ENCODE measurements at places on chromosomes 5 and 9. TPM values are rescaled to one million over a fixed set of nuclear protein-coding genes. Genes with fewer than 3 reads are reported as not detected.

DNA sequence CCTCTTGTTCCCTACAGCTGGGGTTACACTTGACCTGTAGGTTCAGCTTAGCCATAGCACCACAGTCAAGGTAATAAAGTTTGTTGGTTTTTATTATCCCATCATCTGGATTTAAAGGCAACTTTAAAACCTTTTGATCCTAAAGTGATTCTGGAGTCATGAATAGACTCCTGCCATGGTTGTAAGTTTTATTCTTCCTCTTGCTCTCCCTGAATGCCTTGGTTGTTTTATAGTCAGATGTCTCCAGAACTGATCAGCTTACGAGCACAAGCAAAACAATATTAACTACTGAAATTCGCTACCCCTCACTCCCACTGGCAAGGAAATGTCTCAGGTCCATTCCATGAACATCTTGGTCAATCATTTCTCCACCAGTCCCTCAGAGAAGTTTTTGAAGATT is 1328.6 kb downstream of the PTPRD start:
- no peak for DNase-seq

GRCh38 chr9:36141288-36141687 is 4.8 kb downstream of the GLIPR2 start:
- no peak for DNase-seq

- no peak for DNase-seq
Measured at GRCh38 chr9:108219664-108220063, 636.1 kb downstream of the ACTL7B start.

GRCh38 chr9:126564716-126565115 is 49.0 kb upstream of the LMX1B start:
- DNase-seq: no peak

GRCh38 chr5:137091472-137091871 is 407.7 kb downstream of the SPOCK1 start:
- DNase-seq: no peak

DNA sequence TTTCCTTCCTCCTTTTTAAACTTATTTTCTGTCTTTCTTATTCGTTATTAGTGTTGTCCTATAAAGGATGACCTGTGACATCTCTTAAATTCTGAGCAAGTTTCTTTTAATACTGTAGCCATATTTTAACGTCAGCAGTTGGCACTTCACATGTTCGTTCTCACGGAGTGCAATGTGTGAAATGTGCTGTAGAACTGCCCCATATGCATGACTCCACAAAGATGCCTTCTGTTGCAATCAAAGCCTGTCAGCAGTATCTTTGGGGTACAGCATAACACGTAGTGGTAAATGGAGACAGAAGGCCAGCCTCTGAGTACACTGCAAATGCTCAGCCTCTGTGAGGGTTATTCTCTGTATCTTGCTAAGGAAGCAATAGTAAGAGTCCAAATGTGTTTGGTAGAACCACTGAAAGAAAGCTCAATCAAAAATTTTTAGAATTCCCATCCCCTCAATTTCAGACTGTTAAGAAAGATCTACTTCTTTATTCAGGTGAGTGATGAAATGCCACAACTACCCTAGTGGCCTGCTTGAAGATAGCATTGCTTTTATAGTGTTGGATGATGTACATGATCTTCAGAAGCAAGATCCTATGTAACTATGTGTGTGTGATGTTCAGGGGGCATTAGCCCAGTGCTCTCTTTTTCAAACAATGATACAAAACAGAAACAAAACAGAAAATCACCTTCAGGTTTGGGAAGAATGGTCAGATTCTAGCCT is 277.7 kb downstream of the TMEM167A start:
- no peak for DNase-seq

DNA sequence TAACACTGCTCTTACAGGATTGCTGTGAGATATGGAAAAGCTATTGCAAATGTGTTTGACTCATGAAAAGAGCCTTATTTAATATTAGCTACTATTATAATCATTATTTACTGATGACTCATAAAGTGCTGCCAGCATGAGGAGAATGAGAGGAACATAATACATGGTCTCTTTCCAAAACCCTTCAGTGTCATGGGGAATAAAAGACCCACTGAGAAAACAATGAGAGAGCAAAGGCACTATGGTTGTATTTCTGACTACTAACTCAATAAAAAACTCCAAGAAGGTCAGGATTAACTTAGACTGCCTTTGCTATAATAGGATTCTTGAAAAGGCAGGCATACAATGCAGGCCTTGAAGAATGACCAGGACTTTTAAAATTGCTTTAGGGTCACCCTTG is 633.5 kb downstream of the DTWD2 start:
- DNase-seq: no peak

- no peak for DNase-seq
Measured at GRCh38 chr5:172266676-172267092, 16.9 kb downstream of the UBTD2 start.

- no peak for DNase-seq
Measured at GRCh38 chr5:125083981-125084380, 337.5 kb upstream of the ZNF608 start.

DNA sequence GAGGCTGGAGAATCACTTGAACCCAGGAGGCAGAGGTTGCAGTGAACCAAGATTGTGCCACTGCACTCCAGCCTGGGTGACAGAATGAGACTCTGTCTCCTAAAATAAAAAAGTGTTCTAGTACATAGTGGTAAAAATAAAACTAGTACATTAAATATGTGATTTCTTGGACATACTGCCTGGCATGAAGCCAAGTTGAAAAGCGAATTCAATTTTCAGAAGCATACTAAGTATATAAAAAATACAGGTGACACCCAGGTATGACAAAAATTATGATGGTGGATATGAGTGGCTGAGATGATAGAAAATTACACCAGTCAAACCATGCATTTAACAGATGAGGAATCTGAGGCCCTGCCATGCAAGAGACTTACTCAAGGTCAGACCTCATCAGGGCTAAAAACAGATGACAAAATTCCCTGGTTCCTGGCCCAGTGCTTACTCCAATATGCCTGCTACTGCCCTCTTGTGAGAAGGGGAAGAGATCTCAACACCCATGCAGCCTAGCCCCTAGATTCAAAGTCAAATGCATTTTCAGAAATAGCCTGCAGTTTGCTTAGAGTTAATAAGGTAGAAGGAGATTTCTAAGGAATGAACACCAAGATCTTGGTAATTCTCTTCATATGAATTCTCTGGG is 46.6 kb upstream of the GNPDA1 start:
- no peak for DNase-seq

DNA sequence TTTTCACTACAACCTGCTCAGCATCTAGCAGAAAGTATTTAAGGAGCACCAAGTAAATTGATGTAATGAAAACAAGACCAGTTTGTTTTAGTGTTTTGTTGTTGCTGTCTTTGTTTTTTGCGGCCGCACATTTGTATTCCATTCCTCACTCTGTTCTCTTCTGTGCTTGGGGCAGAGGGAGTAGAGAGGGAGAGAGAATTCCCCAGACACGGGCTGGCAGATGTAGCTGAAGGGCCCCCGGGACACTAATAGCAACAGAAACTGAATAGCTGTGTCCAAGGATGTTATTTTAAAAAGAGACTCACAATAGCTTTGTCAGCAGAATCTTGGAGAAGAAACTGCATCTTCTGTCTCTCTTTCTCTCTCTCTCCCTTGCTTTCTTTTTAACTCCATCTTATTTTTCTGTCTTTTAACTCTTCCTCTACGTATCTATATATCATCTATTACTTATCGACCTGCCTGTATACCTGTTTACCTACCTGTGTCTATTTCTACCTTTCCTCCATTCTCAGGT is 145.3 kb downstream of the PAPPA start:
- DNase-seq: no peak

DNA sequence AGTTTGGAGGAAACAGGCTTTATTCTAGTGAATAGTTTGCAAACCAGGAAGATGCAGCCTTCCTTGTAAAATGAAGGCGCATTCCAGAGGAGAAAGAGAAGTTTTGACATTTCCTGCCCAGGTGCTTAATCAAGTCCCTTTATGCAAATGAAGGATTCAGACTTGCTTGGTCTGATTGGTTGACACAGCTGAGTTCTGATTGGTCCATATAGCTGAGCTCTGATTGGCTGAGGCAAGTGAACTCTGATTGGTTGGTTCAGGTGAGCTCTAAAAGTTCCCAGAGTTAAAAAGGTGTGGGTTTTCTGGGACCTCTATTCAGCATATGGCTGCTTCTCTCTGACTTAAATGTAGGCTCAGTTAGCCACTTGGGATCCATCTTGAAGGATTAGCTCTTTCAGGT is 151.0 kb downstream of the CACNA1B start:
- no peak for DNase-seq

DNA sequence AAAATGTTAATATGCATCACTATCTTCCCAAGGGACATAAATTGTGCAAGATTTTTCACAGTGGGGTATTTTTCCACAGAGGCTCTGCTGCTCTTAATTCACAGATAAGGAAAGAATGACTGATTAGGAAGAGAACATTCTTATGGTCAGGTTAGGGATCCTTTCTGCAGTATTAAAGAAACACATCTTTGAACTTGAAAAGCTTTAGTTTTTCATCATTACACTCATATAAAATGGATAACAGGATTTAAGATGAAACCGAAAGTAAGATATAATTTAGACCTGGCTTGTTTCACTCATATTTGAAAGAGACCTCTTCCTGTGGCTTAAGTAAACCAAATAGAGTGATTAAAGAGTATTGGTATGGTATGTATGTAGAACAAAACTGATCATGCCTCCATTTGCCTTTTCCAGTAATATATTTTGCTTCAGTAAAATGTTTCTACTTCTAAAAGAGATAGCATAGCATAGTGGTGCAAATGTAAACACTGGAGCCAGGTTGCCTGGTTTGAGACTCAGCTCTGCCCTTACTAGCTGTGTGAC is 160.0 kb downstream of the PRR16 start:
- no peak for DNase-seq

GRCh38 chr5:133731951-133732350 is 119.6 kb upstream of the FSTL4 start:
- DNase-seq: no peak

DNA sequence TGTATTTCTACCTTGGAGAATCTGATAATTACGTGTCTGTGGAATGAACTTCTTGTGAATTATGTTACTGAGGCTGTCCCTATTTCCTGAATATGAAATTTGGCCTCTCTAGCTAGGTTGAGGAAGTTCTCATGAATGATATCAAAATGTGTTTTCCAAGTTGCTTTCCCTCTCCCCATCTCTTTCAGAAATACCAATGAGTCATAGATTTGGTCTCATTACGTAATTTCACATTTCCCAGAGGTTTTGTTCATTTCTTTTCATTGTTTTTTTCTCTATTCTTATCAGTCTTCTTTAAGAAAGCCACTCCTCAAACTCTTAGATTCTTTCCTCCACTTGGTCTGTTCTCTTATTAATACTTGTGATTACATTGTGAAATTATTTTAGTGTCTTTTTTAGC is 923.8 kb upstream of the CDH9 start:
- DNase-seq: no peak

DNA sequence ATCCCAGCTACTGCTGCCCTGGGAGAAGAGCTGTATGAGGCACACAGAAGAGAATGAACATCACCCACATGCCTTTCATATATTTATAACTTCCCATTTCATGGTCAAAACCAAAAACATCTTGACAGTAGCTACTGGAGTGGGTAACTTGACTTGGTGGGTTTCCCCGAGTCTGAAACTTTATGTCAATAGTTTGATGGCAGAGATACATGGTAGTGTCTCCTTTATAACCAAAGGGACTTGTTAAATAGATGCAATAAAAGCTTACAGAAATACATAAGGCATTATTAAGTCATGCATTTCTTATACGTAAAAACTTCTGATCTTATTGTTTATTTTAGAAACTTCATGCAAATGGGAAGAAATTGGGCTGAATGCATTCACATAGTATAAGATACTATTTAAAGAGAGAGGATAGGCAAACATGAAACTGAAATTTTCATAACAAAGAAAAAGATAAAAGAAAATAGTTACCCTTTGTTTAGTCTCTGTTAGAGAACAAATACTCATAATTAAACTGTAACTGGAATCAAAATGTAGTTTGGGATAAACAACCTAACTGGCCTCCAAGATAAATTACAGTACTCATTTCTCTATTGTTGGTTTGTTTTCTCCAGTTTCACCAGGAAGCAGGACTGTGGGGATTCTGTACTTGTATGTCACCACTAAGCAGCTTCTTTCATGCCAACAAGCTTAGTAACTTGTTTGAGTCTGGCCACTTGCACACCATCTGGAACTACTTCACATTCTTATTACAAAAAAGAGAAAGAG is 459.3 kb upstream of the MEF2C start:
- no peak for DNase-seq

DNA sequence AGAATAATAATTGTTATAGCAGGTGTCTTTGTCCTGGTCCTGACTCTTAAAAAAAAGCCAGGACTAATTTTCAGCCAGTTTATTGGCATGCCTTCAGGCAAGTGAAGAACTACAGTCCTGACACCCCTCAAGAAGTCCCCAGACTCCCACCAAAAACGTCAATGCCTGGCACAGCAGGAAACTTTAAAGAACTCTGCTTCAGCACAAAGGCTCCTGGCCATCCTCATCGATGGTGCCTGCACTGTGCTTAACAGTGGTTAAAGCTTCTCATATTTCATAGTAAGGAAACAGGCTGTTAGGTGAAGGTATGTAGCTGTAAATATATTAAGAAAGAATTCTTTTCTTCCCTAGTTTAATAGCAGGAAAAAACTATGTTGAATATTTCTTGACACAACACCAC is 280.1 kb upstream of the PUM3 start:
- no peak for DNase-seq

GRCh38 chr5:29972597-29972996 is 1220.9 kb upstream of the CDH6 start:
- DNase-seq: no peak

GRCh38 chr5:145350513-145350912 is 484.6 kb downstream of the PRELID2 start:
- no peak for DNase-seq

DNA sequence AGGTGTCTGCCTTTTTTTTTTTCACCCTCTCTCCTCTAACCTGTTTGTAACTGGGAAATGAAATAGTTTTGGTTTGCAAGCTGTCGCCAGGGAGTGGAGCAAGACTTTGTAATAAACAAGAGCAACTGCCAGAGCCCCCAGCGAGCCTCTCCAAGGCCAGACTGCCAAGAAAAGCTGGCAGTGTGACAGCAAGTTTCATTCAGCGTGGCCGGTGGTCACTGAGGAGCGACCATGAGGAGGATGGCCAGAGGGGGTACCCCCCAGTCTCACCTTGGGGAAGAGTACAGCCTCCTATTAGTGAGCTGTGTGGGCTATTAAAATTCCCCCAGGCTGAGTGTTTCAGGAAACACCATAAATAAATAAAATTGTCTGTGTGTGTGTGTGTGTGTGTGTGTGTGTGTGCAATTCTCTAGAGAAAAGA is 49.9 kb downstream of the ZFAND5 start:
- DNase-seq: peak; percentile 63

Gene IFNA21
- total RNA-seq: not detected

Gene PCDHB2
- total RNA-seq: 5.5 TPM

Gene NELFB
- total RNA-seq: 60.5 TPM

Gene HMGXB3
- total RNA-seq: 37.5 TPM

Gene ANKRD20A1
- 19.5 TPM for total RNA-seq

Gene PTGS1
- 15.3 TPM for total RNA-seq

Gene PAPPA
- 1.9 TPM for total RNA-seq

Gene ASPN
- total RNA-seq: 5.1 TPM

Gene PTPRD
- total RNA-seq: 113 TPM

Gene DCP2
- 29.3 TPM for total RNA-seq

Gene DOCK8
- total RNA-seq: 13.5 TPM

Gene SPINK6
- total RNA-seq: not detected
